ENCODE measurements at places on chromosomes 16 and 17.

DNA sequence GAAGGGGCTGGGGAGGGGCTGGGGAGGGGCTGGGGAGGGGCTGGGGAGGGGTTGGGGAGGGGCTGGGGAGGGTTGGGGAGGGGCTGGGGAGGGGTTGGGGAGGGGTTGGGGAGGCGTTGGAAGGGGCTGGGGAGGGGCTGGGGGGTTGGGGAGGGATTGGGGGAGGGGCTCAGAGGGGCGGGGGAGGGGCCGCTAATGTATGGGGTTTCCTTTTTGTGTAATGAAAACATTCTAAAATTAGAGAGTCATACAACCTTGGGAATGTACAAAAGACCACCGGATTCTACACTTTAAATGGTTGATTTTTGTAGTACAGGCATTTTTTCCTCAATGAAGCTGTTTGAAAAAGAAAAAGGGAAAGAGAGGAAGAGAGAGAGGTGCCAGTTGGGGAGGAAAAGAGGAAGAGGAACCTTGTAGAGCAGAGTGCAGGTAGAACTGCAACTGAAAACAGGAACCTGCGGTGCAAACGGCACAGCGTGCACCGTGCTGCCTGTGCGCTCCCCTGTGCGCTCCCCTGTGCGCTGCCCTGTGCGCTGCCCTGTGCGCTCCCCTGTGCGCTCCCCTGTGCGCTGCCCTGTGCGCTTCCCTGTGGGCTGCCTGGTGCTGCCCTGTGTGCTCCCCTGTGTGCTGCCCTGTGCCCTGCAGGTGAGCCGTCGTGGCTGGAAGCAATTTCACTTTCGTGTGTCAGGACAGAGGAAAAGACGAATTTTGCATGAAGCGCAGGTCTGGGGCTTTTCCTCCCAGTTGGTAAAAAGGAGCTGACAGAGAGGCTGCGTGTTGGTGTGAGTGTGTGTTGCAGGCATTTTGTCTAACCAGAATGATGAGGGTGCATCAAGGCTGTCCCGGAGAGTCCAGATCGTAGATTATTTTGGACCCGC lies 40.8 kb downstream of the METRNL start:
- no peak for DNase-seq

DNA sequence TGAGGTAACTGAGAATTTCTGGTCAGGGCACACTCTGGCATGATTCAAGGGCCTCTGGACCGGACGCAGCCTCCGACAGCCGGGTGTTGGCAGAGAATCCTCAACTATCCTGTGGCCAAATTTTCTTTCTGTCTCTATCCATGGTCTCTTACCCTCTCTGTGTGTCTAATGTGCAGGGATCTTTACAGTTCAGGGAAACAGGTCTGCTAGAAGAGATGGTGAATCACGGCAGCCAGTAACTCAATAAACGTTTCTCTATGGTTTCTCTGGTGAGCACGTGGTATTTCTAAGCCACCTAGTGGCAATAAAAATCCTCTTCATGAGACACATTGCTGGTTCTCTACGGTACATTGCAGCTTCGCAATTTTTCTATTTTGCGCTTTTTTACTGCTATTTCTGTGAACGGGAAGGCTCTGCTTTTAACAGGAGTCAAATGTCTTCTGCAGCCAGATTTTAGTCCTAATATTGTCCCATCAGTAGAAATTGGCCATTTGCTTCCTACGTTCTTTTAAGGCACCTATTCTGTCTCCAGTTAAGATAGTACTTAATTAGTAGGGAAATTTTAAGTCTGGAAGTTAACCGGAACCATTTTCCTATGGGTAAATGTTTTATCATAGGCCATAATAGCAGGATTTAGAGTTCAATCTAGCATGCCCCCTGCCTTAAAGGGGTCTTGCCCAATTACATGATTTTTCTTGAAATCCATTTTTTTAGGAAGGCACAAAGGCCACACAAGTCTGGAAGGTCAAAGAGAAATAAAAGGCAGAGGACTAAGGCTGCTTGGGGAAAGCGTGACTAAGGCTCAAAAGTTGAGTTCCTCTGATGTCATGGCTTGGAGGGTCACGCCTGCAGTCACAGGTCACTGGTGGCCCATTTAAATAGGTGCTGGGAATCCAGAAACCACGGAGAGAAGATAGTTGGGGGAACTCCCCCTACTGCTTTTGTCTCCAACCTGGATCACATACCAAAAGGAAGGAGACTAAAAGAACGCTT lies 31.5 kb downstream of the QPRT start:
- DNase-seq = no peak

DNA sequence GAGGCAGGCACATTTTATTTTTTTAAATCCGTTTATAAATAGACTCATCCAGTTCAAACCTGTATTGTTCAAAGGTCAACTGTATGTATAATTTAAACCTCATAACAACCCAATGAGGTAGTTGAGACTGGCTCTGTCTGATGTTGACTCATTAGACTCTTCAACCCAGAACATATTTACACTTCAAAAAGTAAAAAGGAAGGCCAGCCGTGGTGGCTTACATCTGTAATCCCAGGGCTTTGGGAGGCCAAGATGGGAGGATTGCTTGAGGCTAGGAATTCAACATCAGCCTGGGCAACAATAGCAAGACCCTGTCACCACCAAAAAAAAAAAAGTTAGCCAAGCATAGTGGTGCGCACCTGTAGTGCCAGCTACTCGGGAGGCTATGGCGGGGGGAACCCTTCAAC lies 32.5 kb upstream of the DHRS7B start:
- no peak for DNase-seq

- DNase-seq = no peak
Measured at GRCh38 chr17:77737442-77738265, 220.8 kb upstream of the TNRC6C start.

DNA sequence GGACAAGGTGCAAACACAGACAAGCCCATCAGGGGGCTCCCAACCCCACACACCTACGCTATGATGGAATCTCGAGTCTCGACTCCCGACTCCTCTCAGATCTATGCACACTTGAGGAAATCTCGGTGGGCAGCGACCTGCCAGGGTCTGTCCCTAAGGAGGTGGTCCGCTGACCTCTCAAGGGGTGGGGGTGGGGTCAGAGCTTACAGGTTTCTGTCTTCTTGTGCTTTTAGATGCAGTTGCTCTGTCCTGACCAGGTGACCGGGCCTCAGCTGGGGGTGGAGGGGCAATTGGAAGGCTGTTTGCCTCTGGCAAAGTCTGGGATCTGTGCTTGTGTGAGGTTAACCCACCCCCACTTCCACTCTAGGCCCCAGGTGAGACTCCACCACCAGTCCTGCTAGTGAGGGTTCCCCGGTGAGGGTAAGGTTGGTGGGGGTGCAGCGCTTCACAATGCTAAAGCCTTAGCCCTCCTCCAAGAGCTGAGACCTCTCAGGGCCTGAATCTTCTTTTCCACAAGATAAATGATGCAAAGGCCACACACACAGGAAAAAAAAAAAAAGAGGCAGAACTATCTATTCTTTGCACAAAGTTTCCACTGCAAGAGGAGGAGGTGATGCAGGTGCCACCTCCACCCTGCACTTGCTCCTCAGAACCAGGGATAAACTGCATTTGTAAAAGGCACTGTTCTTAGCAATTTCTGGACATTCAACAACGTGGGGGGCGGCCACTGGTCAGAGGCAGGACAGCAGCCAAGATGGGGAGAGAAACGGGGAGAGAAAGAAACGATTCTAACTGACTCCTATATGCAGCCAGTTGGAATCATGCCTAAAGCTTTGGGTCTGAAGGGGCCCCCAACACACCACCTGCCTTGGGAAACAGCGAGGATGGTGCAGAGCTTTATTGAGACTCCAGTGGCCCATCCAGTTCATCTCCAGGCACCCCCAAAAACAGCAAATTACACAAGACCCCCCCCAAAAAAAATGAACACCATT lies 4.1 kb downstream of the CISD3 start:
- DNase-seq = peak; percentile 39

- no peak for DNase-seq
Measured at GRCh38 chr17:64503341-64503740, 2.7 kb downstream of the DDX5 start.

DNA sequence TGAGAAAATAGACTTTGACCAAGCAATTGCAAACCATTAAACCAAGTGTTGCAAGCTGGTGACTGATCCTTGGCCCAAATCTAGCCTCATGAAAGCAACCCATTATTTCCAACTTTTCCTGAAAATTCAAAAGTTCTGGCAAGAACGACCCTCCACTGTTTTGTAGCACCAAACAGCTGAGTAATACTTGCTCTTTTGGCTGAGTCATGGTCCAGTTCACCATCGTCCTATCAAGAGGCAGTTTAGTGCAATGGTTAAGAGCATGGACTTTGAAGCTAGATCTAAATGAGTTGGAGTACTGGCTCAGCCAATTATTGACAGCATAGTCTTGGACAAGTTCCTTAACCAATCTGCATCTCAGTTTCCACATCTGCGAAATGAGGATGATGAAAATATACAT lies 31.3 kb downstream of the SCNN1G start:
- DNase-seq = no peak

DNA sequence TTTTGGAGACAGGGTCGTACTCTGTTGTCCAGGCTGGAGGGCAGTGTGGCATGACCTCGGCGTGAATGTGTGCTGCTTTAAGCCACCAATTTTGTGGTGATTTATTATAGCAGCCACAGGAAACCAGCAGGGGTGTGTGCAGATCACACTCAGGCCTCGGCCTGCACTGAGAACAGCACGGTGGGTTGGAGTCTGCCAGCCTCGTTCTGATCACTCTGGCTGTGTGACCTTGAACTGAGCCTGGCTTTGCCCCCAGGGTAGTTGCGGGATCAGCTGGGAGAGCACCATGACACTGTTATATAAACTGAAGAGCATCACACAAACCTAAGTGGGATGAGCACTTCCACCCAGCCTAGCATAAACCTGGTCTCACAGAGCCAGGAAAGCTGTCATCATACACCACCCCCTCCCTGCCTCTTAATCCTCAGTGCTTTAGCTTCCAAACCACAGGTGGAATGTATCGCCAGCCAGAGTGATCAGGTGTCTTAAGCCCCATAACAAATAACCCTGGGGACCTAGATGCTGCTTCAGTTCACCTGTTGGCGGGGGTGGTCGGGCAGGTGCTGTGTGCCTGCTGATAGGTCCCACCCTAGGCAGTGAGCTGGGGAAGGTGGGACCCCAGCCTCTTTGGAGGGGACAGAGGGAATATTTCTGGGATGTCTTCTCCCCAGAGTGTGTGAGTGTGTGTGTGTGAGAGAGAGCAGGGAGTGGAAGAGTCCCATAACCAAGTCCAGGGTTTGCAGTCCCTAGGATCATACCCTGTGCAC lies 28.6 kb upstream of the NDRG4 start:
- no peak for DNase-seq

DNA sequence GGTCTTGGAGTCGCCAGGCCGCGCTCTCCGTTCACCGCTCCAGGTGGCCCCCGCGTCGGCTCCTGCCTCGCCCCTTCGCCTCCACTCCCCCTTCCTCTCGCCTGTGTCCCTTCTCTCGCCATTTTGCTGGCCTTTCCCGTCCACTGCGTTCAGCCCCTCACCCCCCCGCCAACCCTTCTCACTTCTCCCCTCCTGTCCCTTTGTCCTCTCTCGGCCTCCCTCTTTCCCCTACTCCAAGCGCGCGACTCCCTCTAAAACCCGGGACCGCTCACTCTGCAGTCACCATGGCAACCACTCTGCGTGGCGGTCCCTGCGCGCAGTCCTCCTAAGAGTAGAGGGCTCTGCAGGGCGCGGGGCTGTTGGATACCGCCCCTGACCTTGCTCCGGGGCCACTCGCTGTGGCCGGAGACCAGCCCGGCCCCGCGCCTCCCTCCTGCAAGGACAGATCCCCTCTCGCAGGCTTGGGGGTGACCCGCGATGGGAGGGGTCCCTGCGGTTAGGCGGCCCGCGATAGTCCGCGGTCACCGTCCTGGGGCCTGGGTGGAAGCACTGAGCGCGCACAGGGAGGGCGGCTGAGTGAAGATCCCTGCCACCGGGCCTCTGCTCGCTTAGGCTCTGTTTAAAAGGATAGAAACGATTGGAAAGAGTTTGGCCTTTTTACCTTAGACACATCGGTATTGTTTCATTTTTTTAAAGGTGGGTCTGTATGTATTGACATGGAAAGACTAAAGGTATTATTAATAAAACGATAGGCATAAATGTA lies 454 bp downstream of the CCDC40 start:
- DNase-seq = peak; percentile 11

DNA sequence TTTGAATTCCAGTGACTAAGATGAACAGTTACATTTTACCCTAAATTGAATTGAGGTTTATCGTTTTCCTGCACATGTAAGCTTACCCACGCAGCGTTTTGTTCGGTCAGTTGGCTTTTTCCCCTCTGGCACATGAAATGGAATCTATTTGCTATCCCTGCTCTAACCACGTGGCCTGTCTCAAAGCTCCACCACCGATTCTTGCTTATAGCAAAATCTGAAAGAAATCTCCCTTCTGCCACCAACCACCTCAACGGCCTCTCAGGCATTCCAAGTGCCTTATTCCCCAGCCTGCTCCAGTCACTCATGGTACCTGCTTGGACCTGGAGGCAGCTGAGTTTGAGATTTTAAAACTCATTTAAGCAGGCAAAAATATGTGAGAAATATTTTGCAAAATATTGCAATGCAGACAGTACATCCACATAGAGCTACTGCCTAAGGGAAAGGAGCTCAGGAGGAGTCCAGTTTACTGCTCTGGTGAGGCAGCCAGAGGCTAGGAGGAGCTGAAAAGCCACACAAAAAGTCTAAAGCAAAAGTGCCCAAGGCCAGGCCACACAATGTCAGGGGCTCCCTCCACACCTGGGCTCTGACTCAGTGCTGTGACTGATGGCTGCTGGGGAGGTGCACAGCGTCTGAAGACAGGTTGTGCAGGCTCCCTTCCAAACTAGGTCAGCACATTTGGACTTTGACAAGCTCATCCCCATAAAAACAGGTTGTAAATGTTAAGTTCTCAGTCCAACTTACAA lies 26.4 kb downstream of the ARHGAP17 start:
- peak; percentile 11 for DNase-seq

- DNase-seq = no peak
Measured at GRCh38 chr17:47715669-47716325, 17.2 kb upstream of the TBX21 start.

- no peak for DNase-seq
Measured at GRCh38 chr17:63826468-63827001, 696 bp upstream of the PSMC5 start.

DNA sequence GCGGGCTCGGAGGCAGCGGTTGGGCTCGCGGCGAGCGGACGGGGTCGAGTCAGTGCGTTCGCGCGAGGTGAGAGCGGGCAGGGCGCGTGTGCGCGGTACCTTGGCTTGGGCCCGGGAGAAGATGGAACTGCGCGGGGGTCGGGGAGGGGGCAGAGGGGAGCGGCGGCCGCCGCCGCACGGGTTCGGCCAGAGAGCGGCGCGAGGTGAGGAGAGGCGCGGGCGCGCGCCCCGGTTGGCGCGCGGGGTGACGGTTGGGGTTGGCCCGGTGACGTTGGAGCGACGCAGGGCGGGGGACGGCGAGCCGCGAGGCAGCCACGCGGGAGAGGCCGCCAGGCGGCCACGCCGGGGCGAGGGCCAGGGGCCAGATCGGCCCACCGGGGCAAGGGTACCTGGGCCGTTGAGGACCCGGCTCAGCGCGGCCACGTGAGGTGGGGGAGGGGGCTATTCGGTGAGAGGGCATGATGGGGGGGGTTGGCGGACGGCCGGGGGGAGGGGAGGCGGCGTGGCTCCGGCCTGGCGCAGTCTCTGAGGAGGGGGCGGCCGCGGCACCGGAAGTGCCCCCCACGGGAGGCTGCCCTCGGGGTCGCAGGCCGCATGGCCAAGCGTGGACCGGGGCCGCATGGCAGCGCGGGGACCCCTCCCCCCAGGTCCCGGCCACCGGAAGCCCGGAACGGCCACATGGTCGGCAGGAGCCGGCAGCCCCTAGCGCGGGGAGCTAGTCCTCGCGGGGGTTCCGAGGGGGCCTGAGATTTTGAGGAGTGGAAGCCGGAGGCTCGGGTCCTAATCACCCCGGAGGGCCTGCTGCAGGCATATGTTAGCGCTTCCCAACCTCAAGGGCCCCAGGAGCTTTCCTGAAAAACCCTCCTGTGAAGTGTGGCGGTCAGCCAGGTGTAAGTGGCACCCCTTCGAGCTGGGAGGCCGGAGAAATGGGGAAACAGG lies 527 bp downstream of the EIF5A start:
- peak; percentile 50 for DNase-seq
